ENCODE measurements at places on chromosomes 11 and 22.
A peak's percentile ranks its signal among the peaks of the same experiment; 100 is the strongest.

GRCh38 chr22:46622081-46622521 is 1.9 kb downstream of the GRAMD4 start:
- DNase-seq = no peak

- no peak for DNase-seq
Observed at GRCh38 chr22:30094804-30095203, 14.5 kb downstream of the HORMAD2 start.

DNA sequence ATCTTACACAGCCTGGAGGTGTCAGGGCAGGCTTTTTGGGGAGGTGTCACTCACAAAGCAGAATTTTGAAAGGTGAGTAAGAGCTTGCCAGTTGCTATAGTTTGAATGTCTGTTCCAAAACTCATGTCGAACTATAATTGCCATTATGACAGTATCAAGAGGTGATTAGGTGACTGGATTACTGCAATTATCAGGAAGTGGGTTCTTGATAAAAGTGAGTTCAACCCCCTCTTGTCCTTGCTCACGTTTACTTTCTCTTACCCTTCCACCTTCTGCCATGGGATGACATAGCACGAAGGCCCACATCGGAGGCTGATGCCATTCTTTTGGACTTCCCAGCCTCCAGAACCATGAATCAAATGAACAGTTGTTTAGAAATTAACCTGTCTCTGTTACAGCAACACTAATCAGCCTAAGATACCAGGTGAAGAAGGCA is 4.7 kb upstream of the C11orf86 start:
- no peak for DNase-seq

DNA sequence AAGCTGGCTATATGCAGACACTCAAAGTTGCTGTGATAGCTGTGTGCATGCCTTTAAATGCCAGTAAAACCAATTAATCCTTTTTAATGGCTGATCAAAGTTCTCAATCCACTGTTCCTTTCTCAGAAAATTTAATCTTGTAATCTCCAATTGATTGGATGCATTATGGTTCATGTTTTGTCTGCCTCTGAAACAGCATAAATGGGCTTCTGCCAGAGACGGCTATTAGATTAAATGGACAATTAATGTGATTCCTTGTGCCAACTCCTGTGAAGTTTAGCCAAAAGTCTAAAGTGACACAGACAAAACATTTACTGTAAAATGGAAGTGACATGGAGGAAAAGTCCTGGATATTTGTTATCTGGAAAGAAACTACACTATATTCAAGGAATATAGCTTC is 952.5 kb upstream of the FAT3 start:
- no peak for DNase-seq

DNA sequence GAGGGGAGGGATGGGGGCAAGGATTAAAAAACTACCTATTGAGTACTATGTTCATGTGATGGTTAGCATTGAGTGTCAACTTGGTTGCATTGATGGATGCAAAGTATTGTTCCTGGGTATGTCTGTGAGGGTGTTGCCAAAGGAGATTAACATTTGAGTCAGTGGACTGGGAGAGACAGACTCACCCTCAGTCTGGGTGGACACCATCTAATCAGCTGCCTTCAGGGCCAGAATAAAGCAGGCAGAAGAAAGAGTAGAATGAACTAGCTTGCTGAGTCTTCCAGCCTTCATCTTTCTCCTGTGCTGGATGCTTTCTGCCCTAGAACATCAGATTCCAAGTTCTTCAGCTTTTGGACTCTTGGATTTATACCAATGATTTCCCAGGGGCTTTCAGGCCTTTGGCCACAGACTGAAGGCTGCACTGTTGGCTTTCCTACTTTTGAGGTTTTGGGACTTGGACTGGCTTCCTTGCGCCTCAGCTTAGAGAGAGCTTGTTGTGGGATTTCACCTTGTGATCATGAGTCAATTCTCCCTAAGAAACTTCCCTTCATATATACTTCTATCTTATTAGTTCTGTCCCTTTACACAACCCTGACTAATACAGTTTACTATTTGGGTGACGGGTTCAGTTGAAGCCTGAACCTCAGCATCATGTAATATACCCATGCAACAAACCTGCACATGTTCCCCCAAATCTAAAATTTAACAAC is 70.2 kb downstream of the MTNR1B start:
- DNase-seq = no peak

GRCh38 chr22:41561788-41562187 is 978 bp downstream of the CSDC2 start:
- DNase-seq = no peak

DNA sequence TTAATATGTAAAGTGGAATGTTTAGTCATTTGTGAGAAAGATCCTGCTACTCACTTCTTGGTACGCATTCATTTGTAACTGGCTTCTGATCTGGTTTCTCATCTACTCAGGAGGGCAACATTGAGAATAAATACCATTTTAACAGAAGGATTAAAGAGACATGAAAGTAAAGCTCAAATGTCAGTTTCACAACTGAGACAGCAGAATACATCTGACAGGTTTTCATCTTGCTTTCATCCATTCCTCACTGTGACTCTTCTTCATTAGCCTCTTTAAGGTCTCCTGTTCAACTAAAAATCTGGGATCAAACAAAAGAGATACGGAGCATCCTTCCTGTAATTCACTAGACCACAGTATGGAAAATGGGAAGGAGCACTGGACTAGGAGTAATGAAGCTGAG is 31.4 kb upstream of the CCDC89 start:
- no peak for DNase-seq

- DNase-seq = peak; percentile 27
Observed at GRCh38 chr22:19473578-19473977, 5.4 kb downstream of the UFD1 start.

DNA sequence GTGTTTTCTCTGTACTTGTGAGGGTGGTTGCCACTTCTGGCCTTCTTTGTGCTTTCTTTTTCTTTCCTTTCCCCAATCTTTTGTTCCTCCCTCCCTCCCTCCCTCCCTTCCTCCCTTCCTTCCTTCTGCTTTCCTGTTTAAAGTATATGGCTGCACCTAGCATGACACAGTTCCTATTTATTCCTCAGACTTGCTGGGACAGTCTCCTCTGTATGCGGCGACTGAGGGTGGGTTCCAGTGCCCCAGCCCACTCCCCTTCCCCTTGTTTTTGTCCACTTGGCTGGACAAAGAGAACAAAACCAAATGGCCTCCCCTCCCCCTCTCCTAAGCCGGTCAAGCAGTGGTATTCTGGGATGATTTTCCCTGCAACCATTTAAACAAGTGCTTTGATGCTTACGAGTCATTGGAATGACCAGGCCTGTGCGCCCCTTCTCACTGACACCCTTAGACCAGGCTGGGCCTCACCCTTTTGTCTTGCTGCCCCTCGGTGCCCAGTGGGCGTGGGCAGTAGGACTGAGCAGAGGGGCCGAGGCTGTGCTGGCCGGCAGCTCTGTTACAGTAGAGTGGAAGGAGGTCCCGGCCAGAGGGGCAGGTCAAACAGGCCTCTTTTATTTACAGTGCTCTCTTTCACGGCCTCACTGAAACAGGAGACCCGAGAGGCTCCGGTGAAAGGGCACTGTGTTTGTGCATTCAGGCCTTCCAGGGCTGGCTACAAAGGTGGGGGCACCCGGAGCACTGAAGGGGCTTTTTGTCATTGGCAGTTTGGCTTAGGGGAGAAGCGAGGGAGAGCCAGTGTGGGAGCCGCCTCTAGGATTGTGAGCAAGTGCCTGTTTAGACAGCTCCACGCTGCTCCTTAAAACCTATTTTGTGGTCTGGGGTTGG is 32.2 kb downstream of the ZBTB16 start:
- DNase-seq = no peak

GRCh38 chr11:121109916-121110586 is 9.0 kb downstream of the TECTA start:
- no peak for DNase-seq

DNA sequence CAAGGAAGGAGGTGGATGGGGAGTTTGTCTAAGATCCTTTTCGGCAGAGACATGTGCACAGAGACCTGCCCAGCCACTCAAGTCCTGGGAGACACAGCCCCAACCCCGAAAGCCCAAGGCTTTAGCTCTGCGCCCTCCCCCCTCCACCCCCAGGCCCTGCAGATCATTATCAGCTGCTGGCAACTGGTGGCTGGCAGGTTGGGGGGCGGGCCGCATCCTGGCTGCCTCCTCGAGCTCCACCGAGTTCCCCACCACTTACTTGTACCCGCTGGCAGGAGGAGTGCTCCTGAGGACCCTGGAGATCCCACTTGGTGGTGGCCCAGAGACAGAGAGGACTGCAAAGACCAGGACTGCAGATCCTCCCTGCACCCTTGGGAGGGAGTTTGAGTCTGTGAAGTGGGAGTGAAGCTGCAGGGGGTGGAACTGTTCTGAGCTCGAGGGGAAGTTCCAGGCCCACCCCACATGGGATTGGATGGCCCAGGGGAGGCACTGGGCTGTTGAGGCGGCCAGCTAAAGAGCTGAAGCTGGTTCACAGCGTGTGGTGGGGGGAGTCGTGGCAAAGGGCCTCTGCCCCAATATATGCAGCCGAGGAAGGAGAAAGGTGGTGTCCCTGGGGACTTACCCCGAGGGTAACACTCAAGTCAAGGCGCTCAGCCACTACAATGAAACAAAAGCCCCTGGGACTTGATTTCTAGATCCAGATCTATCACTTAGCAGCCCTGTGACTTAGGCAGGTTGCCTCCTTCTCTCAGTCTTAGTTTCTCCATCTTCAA is 19.9 kb upstream of the CCDC86 start:
- DNase-seq = no peak

GRCh38 chr11:95554911-95555310 is 234.7 kb downstream of the FAM76B start:
- DNase-seq = no peak

GRCh38 chr11:76086743-76087635 is 119.3 kb downstream of the WNT11 start:
- no peak for DNase-seq

- no peak for DNase-seq
Observed at GRCh38 chr11:110471371-110471770, 41.6 kb downstream of the FDX1 start.

GRCh38 chr11:128451652-128452470 is 135.5 kb downstream of the ETS1 start:
- no peak for DNase-seq

DNA sequence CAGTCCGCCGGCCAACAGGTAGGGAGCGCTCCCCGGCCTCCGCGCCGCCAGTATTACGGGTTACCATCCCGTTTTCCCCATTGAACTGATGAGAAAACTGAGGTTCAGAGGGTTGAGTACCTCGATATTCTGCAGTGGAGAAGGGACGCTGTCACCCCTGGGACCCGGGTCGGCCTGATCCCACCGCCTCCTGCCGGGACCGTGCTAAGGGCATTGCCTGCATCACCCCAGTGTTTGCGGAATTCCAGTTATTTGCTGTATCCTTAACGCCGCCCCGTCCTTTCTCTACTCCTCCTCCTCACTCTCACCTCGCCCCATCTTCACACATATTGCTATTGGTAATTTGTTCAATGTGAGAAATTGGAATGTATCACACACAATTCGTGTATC is 370 bp upstream of the A4GALT start:
- no peak for DNase-seq

DNA sequence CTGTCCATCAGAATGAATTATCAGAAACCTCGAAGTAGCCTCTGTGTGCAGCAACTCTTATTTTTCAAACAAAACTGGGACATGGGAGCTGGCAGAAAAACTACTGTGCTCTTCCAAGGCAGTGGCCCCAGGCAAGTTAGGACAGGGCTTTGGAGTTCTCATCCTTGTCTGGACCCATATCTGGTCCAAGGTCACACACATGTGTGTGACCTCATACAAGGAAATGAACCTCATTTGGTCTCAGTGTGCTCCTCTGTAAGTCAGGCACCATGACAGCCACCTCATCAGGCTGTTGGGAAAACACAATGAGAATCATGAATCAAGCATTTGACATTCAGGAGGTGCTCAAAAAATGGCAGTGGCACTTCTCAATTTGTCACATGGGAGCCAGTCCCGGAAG is 25.8 kb downstream of the LARGE1 start:
- no peak for DNase-seq

GRCh38 chr11:57792060-57792541 is 30.5 kb downstream of the CTNND1 start:
- peak; percentile 8 for DNase-seq

GRCh38 chr22:39297490-39298240 is 21.8 kb downstream of the RPL3 start:
- DNase-seq = peak; percentile 63

- no peak for DNase-seq
Observed at GRCh38 chr11:20023082-20023426, 137.2 kb downstream of the DBX1 start.
